ENCODE measurements at places on chromosomes 3 and 15.

GRCh38 chr3:197505796-197506548, 49.8 kb downstream of the BDH1 start:
- DNase-seq, result no peak

- DNase-seq, result peak; percentile 15
Measured at GRCh38 chr3:190424478-190425439, 24.9 kb downstream of the TMEM207 start.

- DNase-seq, result no peak
Measured at GRCh38 chr15:33026614-33027013, 167.9 kb downstream of the FMN1 start.

- no peak for DNase-seq
Measured at GRCh38 chr3:54649551-54649950, 278.3 kb downstream of the LRTM1 start.

DNA sequence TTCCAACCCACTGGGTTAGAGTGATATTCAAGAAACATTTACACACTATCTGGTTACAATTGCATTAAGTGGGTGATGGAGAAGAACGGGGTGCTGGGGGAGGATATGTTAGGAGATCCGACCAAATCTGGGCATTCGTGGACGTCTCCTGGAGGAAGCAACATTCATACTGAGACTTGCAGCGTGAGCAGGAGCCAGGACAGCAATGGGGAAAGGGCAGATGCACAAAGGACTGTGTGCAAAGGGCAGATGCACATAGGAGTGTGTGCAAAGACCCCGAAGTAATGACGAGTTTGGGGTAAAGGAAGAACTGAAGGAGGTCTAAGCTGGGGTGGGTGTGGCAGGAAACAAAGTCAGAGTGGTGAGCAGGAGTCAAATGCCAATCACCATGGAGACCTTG, 16.1 kb upstream of the CTXND1 start:
- DNase-seq, result no peak

GRCh38 chr3:53844262-53845102, 1.7 kb downstream of the CHDH start:
- no peak for DNase-seq
